ENCODE measurements at places on chromosomes 7 and 10.
A peak's percentile ranks its signal among the peaks of the same experiment; 100 is the strongest.

DNA sequence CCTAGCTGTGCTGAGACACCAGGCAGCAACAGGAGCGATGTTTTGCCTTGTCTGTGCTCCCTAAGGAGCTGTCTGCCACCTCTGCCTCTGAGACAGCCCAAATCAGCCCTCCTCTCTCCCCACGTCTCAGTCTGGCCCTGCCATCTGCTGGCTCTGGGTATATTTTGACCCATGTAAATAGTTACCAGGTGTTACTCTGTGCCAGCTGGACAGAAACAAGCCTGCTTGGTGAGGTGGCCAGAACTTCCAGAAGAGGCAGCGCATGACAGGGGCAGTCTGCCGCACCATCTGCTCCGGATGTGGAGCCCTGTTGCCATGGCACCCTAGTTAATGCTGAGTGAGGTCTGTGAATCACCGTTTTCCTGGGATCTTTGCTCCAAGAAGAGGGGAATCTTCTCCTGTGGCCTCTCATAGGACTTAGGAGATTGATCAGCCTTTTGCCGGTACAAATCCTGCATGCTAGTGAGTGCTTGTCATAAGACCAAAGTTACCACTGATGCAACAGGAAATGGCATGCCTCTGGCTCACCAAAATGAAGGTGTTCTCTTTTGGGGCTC, 31.8 kb downstream of the GSTO2 start:
- peak; percentile 99 for DNase-seq

DNA sequence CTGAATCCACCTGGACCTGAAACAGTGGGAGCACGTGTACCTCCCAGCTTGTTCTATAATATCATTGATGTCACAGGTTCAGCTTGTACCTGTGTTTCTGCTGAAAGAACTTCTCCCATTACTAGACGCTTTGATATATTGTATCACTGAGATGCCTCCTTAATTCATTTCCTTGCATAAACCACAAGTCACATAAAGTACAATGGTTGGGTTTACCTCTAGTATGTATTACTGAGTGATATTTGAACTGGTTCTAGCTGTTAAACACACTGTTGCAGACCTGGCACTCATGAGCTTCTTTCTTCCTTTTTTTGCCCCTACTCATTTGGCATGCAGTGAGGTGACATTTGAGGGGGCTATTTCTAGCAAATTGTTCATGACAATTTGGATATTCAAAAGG, 106.6 kb upstream of the KLF14 start:
- DNase-seq: no peak

GRCh38 chr7:28020302-28020940, 160.2 kb downstream of the JAZF1 start:
- DNase-seq: peak; percentile 91

DNA sequence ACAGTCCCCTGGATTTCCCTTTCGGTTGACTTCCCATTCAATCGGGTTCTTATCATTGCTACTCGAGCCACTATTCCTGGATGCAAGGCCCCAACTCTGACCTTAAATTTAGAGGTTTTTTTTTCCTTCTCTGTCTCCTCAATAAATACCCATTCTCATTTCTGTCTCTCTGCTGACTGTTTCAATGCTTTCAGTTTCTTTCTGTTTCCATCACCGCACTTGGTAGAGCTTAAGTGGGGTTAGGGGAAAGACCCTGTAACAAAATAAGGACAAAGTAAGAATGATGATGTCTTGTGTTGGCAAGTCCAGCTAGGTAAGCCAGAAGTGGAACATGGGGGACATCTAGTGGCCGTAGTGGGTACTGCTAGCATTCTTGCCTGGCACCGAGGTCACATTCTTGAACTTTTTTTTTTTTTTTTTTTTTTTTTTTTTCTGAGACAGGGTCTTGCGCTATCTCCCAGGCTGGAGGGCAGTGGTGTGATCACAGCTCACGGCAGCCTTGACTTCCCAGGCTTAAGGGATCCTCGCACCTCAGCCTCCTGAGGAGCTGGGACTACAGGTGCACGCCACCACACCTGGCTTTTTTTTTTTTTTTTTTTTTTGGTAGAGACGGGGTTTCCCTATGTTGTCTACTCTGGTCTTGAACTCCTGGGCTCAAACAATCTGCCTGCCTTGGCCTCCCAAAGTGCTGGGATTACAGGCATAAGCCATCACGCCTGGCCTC, 40.3 kb downstream of the ZC3HC1 start:
- peak; percentile 70 for DNase-seq

DNA sequence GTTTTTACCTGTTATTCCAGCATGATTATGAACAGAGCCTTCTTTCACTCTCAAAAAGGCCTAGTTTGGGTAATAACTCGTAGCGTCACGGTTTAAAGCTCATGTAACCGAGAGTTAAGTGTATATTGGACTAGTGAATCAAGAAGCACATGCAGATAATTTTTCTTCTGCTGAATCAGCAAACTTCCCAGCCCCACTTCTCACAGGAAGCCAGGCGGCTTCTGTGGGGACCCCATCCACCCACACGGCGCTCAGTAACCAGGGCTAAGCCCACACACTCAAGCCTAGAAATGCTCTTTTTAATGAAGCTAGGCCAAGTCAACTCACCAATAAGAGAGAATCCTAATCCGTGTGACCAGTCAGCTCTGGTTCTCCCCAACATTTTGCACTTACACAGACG, 191.2 kb upstream of the MGMT start:
- no peak for DNase-seq

- DNase-seq: no peak
These were observed 49.0 kb downstream of the COL17A1 start for GRCh38 chr10:104036518-104037260.

GRCh38 chr10:110174816-110175215, 32.6 kb upstream of the MXI1 start:
- DNase-seq: no peak

DNA sequence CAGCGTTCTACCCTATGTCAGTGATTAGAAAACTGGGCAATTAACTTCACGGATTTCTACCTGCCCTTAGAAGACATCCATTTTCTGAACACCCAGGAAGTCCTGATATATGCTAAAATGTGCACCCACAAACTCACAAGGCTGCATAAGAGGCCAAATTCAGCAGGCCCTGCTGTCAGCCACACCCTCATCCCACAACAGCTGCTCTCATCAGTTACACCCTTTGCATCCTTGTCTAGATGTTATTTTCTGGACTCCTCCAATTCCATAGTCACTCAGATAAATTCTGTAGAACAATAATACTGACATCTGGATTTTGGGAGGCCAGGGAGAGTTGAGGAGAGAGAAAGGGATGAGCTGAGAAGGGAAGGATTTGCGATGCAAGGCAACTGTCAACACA, 208.9 kb downstream of the TAX1BP1 start:
- no peak for DNase-seq

GRCh38 chr7:55006499-55006898, 12.3 kb upstream of the EGFR start:
- DNase-seq: no peak

GRCh38 chr10:48498940-48499510, 105.8 kb downstream of the ARHGAP22 start:
- DNase-seq: no peak

GRCh38 chr7:76217942-76218566, 16.4 kb downstream of the SRRM3 start:
- DNase-seq: no peak

DNA sequence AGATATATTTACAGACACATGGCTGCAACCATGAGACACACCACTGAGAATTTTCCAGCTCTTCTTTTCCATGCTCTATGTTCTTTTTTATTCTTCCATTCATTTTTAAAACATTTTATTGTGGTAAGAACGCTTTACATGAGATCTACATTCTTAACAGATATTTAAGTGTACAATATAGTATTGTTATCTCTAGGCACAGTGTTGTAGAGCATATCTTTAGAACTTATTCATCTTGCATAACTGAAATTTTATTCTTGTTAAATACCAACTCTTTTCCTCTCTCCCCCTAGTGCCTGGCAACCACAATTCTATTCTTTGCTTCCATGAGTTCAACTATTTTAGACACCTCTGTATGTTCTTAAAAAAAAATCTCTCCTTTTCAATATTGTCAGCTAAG, 67.1 kb upstream of the HABP2 start:
- no peak for DNase-seq

- no peak for DNase-seq
These were observed 14.5 kb downstream of the SH2D4B start for GRCh38 chr10:80552151-80552646.

DNA sequence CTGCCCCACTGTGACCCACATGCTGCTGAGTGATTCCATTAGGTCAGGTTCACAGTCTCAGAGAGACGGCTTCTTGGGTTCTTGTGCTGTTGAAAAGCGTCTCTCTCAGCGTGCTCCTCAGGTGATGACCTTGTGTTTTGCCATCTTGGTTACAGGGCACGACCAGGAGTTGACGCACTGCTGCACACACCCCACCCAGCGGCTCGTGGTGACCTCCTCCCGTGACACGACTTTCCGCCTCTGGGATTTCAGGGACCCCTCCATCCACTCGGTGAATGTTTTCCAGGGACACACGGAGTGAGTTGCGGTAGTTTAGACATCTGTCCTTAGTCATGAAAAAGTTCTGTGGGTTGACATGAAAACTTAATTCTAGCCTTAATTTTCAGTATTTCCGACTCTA, 48.8 kb downstream of the WDR37 start:
- no peak for DNase-seq

- DNase-seq: peak; percentile 99
These were observed at the start of gene SIRT1 for GRCh38 chr10:67884313-67884841. TSS of gene SIRT1 (plus strand) at chr10:67884656. CDS start at chr10:67884722, 66 bp downstream.

GRCh38 chr7:105387508-105388355, 989 bp downstream of the SRPK2 start:
- DNase-seq: peak; percentile 65

- DNase-seq: peak; percentile 66
These were observed 22.9 kb upstream of the CAMK2B start for GRCh38 chr7:44348300-44348699.

DNA sequence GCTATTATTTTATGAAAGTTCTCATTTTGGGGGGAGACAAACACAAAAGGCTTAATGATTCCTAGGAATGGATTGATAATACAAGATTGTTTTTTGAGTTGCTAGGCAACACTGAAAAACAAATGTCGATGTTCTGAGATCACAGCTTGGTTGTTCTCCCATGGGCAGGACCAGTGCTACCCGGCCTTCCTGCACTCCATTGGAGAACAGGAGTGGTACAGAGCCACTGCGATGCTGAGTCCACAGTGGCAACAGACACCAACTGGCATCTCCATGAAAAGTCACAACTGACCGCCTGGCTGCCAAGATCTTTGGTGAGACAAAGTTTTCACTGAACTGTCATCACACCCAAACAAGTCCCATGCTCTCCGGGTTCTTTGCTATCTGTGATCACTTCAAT, 68.9 kb upstream of the NMT2 start:
- peak; percentile 16 for DNase-seq

- DNase-seq: no peak
These were observed 318.0 kb downstream of the PAXIP1 start for GRCh38 chr7:154684666-154685563.

GRCh38 chr7:102892631-102893278, 20.0 kb upstream of the LRRC17 start:
- DNase-seq: peak; percentile 25

- no peak for DNase-seq
These were observed 84.5 kb downstream of the DIP2C start for GRCh38 chr10:604716-605631.

- no peak for DNase-seq
These were observed 68.6 kb upstream of the PPP2R2D start for GRCh38 chr10:131832056-131832685.

DNA sequence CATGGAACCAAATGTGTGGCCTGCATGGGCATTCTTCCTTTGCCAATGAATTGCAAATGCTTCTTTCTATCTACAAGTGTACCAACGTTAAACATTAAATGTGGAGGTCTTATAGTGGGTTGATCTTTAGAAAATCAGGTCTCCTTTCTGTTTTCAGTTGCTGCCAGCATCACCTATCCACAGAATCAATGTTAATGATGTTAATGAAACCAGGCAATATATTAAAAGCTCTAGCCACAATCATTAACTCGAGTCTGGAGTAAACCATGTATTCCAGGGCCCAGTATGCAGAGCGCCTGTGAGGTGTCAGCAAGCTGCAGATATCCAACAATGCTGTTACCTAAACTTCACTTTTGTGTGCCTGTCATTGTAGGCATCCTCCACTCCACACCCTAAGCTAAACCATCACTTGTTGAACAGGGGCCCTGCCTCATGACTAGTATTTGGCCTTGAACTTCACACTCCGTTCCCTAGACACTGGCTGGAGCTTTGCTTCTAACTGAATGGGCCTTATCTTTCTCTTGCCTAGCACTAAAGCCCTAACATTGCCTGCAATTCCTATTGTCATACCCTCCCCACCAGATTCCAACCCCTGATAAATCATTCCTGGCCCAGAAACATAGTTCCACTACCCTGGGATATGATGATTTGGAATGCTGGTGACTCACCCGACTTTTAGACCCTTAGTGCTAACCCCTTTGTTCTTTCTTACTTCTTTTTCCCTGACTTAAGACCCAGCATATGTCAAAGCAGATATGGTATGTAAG, 24.3 kb upstream of the ITGB8 start:
- DNase-seq: peak; percentile 6

Data from foreskin fibroblast (primary cell).